IMR-90 (cell line): ENCODE measurements at places on chromosomes 4 and X.
A peak's percentile ranks its signal among the peaks of the same experiment; 100 is the strongest.

DNA sequence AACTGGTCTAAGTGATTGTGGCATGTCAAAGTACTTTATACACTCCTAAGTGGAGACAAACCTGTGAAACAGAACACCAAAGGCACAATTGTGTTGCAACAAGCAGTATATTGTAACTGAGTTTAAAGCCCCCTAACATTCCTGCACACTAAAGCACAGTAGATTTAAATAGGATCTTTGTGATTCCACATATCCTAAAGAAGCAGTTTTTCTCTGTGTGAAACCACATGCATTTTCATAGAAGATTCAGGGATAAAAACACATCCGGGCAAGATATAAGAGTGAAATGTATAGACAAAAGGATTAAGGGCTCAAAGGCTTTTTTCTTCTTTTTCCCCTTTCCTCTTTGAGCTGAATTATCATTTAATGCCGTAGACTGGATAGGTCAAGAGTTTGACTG is 82.2 kb downstream of the ANK2 start:
- no peak for DNase-seq

DNA sequence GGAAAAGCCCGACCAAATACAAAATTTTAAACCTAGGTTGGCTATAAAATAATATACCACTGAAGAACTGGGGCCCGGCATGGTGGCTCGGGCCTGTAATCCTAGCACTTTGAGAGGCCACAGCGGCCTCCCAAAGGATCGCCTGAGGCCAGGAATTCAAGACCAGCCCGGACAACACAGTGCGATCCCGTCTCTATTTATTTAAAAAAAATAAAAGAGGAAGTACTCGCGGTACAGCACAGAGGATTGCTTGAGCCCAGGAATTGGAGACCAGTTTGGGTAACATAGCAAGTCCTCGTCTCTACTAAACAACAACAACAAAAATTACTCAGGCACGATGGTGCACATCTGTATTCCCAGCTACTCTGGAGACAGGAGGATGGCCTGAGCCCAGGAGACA is 44.8 kb upstream of the CDKN2AIP start:
- DNase-seq, result no peak

GRCh38 chr4:57037982-57038604 is 59.4 kb downstream of the POLR2B start:
- DNase-seq, result peak; percentile 55

GRCh38 chr4:51906167-51906958 is 63.4 kb downstream of the DCUN1D4 start:
- DNase-seq, result peak; percentile 47

GRCh38 chr4:86026720-86027119 is 333.1 kb downstream of the MAPK10 start:
- no peak for DNase-seq

DNA sequence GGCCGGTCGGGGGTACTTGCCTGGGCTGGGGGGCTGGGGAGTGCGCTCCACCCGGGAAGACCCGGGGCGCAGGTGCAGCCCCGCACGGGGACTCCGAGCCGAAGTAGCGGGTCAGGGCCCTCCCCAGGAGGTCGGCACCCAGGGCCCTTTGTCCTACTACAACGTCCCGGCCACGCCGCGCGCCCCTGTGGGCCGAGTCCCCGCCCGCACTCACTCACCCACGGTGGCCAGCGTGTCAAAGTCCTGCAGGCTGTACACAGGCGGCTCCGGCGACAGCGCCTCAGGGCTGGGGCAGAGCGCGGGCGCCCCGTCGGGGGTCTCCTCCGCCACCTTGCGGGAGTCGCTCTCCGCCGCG is 602 bp downstream of the PRKX start:
- no peak for DNase-seq

DNA sequence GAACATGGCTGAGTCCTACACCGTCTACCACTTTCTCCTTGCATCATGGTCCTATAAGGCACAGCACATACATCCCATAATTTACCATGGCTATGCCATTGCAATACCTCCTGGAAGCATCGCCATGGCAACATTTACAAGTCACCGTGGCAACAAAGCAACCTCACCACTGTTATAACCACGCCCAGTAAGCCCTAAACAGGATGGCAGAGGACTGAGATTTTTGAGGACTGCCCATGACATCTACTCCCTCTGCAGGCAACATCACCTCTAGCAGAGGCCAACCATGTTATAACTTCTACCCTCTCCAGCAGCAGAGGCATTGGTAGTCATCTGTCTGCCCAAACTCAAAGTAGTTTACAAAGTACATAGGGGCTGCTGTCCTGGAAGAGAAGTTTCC is 29.7 kb downstream of the BCOR start:
- DNase-seq, result no peak

DNA sequence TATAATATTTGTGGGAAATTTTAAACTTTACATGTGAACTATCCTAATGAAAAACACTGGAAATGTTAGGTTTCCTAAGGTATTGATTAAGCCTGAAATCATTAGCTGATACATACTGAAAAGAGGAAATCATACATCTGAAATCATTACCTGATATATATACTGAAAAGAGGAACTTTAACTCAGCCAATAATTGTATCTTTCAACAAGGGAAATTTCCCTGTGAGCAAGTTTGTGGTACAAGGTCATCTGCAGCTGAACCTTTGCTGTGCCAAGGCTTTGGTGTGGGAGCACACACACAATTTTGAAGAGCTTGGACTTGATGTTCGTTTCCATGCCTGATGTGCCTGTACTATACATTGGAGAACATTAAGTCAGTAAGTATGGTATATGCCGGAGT is 131.9 kb upstream of the USP9X start:
- no peak for DNase-seq

- peak; percentile 45 for DNase-seq
Measured at GRCh38 chrX:38110231-38110630, 103.9 kb downstream of the SYTL5 start.

DNA sequence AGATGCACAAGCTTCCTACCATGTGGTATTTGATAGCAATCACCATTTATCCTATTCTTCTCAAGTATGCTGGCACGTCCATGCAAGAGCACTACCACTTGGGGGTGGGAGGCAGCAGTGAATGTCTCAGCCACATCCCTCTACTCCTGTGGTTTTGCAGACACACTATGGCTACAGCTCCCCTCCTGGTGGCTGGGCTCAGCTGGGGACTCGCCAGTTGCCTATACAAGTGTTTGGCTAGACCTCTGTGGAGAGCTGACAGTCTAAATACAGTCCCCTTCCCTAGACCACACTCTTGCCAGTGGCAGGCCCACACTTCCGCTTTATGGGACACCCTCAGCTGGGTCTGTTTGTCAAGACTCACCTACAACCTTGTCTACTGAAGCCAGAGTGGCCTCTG is 53.2 kb downstream of the ADGRA3 start:
- no peak for DNase-seq

DNA sequence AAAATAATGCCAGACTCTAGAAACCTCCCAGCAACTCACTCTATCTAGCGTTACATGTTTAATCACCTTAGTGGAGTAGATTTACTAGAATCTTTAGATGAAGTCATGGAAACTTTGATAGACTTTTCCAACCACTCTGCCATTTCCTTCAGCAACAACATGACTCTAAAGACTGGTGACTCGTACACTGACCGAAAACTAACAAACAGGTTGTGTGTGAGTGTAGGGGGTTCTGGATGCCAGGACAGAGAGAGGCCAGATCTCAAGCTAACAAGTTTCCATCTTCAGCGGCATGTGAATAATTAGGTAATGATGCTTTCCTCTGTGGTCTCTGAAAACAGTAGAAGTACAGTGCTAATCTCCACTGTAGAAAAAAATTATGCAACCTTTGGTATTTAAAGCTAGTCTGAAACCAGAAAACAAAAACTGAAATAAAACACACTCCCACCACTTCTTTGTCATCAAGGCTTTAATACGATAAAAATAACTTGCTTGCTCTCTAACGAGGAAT is 286.4 kb downstream of the PRDM5 start:
- no peak for DNase-seq

DNA sequence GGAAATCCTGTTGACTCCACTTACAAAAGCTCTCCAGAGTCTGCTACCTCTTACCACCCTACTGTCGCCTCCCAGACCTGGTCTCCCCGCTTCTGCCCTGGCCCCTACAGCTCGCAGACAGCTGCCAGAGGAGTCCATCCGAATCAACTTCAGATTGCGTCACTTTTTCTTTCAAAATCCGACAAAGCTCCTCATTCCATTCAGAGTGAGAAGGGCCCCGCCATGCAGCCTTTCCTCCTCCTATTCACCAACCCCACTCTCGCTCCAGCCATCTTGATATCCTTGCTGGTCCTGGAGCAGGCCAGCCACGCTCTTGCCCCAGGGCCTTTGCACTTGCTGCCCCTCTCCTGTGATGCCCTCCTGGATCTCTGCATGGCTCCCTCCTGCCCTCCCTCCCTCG is 5.2 kb upstream of the OPN1LW start:
- no peak for DNase-seq

DNA sequence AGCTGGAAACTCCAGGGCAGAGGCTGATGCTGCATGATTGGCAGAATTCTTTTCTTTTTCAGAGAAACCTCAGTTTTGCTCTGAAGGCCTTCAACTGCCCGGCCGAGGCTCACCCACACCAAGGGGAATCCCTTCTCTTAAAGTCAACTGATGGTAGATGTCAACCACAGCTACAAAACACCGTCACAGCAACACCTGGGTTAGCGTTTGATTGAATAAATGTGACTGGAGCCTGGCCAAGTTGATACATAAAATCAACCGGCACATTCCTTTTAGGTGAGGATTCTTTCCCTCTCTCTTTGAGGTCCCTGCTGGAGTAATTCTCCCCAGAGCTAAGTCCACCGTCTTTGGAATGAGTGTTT is 15.2 kb upstream of the KIAA0232 start:
- DNase-seq, result peak; percentile 43

- no peak for DNase-seq
Measured at GRCh38 chr4:3030566-3031356, 43.6 kb downstream of the HTT-AS start.

GRCh38 chr4:174983128-174983750 is 65.1 kb downstream of the ADAM29 start:
- DNase-seq, result no peak

DNA sequence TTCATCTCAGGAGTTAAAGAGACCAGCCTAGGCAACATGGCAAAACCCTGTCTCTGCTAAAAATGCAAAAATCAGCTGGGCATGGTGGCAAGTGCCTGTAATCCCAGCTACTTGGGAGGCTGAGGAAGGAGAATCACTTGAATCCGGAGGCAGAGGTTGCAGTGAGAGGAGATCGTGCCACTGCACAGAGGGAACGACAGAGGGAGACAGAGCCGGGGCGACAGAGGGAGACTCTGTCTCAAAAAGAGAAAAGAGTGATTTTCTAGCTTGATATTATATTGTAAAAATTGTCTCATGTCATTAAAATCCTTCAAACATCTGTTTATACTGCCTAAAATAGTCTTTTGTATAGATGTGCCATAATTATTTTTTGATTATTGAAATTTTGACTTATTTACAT is 225.4 kb upstream of the AGA start:
- no peak for DNase-seq

GRCh38 chr4:93355411-93355810 is 473.1 kb upstream of the ATOH1 start:
- DNase-seq, result no peak
